ENCODE measurements at places on chromosomes 7 and 10. TPM values are rescaled to one million over a fixed set of nuclear protein-coding genes. Genes with fewer than 3 reads are reported as not detected.

- H3K27ac ChIP-seq = no peak overlapping the region
- no peak overlapping the region for H3K4me3 ChIP-seq
- no peaks in the 10 kb centered on the region for H3K27me3 ChIP-seq
- H3K36me3 ChIP-seq = no peaks in the 10 kb centered on the region
Measured at GRCh38 chr7:106947244-106947728, 82.2 kb downstream of the PIK3CG start.

- no peaks in the 10 kb centered on the region for H3K36me3 ChIP-seq
- no peak overlapping the region for H3K4me3 ChIP-seq
- H3K27ac ChIP-seq = no peak overlapping the region
Measured at GRCh38 chr10:17062009-17062408, 67.6 kb downstream of the CUBN start.

DNA sequence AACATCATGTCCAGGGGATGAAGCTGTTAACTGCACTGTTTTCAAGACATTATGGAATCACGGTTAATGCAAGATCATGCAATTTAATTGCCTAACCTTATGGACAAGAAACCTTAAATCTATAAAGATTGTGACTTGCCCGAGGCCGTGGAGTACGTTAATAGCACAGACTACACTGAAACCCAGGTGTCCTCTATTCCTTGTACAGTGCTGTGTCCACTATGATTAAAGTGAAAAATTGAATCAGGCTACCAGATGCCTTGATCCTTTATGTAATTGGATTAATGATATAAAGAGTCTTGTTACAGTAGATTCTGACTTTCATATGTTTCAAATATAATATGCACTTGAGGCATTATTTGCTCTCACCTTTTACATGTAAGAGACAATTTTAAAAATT, 33.9 kb upstream of the ETV1 start:
- no peaks in the 10 kb centered on the region for H3K27me3 ChIP-seq
- H3K4me3 ChIP-seq = no peak overlapping the region
- DNase-seq = no peak
- no peak overlapping the region for H3K27ac ChIP-seq
- no peaks in the 10 kb centered on the region for H3K36me3 ChIP-seq

GRCh38 chr7:112201411-112201810, 4.8 kb downstream of the DOCK4 start:
- H3K27ac ChIP-seq = no peak overlapping the region
- H3K4me1 ChIP-seq = no peaks in the 10 kb centered on the region
- no peaks in the 10 kb centered on the region for H3K27me3 ChIP-seq
- H3K4me3 ChIP-seq = no peak overlapping the region
- H3K36me3 ChIP-seq = no peaks in the 10 kb centered on the region

GRCh38 chr10:76916536-76916935, 721.1 kb downstream of the KCNMA1 start:
- no peak overlapping the region for H3K27ac ChIP-seq
- H3K4me1 ChIP-seq = no peaks in the 10 kb centered on the region
- no peaks in the 10 kb centered on the region for H3K27me3 ChIP-seq
- no peaks in the 10 kb centered on the region for H3K36me3 ChIP-seq
- no peak for DNase-seq
- no peak overlapping the region for H3K4me3 ChIP-seq

DNA sequence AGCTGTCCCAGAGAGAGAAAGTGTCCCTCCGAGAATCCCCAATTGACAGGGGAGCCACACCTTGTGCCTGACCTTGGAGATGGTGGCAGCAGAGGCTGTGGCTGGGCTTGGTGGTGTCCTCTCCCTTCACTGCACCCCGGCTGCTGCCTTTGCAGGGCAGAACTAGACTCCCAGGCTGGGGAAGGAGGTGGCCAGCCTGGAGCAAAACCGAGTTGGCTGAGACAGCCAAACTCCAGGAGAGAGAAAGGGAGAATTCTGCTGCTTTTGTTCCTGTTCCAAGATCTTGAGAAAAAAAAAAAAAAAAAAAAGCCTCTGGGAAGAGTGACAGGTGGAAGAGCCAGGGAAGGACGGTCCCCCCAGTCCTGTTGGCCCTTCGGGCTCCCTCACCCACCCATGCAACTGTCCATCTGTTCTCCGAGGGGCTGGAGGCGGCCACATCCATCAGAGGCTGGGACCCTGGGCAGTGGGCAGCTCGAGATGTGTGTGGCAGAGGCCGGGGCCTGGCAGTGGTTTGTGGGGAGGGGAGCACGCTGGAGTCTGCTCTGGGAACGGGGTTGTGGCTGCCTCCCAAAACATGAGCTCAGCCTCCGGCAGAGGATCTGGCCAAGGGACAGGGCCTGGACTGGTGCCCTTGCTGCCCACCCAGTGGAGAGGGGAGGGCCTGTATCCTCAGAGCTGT, 35.5 kb downstream of the CLIP2 start:
- no peaks in the 10 kb centered on the region for H3K27me3 ChIP-seq
- no peaks in the 10 kb centered on the region for H3K4me1 ChIP-seq
- DNase-seq = no peak
- H3K4me3 ChIP-seq = no peak overlapping the region
- no peak overlapping the region for H3K27ac ChIP-seq

DNA sequence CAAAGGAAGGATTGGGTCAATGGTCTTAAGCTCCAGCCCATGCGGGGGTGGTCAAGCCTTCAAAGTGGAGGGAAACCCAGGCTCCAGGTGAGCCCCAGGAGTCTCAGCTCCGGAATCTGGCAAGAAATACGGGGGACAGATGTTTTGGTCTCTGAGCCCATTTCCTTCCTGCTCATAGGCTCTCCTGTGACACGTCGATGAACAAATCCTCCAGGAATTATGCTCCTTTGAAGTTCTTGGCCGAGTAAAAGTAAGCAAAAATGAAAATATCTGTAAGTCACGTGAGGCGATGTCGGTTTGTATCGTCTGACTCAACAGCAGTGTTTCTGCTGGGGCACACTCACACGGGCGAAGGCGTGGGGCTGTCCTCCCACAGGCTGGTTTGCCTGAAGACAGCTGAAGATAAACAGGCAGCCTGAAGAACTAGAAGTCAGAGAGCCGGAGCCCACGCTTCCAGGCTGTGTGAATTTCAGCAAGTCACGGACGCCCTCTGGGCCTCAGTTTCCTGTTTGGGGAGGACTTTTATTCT, 52.6 kb upstream of the SMNDC1 start:
- no peaks in the 10 kb centered on the region for H3K36me3 ChIP-seq
- DNase-seq = no peak
- H3K27ac ChIP-seq = no peak overlapping the region
- no peak overlapping the region for H3K4me3 ChIP-seq
- peaks cover 18% of the 10 kb centered on the region for H3K4me1 ChIP-seq

- no peaks in the 10 kb centered on the region for H3K27me3 ChIP-seq
- H3K27ac ChIP-seq = no peak overlapping the region
- H3K36me3 ChIP-seq = no peaks in the 10 kb centered on the region
- DNase-seq = no peak
- H3K4me1 ChIP-seq = peaks cover 9% of the 10 kb centered on the region
Measured at GRCh38 chr7:151697942-151698341, 178.2 kb upstream of the RHEB start.

GRCh38 chr10:94571528-94571927, 25.9 kb downstream of the HELLS start:
- H3K4me1 ChIP-seq = no peaks in the 10 kb centered on the region
- H3K4me3 ChIP-seq = no peak overlapping the region
- no peak for DNase-seq
- no peak overlapping the region for H3K27ac ChIP-seq

OGDHL gene
- total RNA-seq = 2.0 TPM

DNA sequence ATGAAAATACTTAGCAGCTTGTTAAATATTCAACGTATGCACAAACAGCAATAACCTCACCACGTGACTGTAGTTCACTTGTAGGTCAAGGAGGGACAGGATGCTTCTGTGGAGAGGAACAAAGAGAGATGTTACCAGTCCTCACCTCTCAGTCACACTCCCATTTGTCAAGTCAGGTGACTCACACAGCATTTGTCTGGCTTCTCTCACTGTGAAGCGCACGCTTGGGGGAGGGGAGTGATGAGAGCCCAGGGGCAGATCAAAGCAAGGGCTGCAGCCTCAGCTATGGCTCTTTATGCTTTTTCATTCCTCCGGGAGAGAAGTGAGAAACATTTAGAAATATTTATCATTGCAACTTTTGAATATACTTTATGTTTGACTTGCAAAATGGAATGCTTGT, 2.9 kb upstream of the RBM20 start:
- H3K27me3 ChIP-seq = peaks cover 40% of the 10 kb centered on the region
- no peak overlapping the region for H3K4me3 ChIP-seq
- peak; percentile 22 for DNase-seq
- no peaks in the 10 kb centered on the region for H3K36me3 ChIP-seq
- H3K27ac ChIP-seq = no peak overlapping the region

DNA sequence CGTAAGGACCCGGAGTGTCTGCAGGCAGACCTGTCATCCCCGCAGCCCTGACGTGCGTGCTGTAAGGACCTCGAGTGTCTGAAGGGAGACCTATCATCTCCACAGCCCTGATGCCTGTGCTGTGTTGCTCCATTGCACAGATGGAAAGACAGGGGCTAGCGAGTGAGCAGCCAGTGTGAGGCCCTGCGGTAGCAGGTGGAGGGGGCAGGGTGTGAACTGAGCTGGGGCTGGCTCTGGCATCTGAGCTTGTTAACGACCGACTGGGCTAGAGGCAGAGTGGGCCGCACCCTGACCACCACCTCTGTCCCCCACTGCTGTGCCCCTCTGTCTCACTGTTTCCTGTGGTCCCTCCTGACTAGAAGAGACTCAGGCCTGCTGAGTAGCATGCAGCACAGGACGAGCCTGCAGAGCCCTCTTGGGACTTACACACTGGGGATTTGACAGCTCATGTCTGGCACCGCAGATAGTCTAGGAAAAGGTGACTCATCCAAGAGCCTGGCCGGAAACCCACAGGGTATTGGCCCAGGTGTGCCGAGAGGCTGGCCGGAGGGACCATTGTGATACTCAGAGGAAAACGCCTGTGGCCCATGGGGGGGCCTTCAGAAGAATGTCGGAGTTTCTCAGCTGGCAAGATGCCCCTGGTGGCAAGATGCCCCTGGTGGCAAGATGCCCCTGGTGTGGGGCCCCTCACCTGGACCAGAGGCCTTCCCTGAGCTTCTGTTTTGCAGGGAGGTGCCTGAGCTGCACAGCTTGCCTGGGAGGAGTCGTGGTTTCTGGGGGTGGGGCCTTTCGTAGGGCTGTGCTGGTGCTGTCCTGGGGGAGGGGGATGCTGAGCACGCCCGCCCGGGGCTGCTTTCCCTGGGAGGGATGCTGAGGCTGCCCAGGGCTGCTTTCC, 34.3 kb downstream of the INPP5A start:
- peaks cover 3% of the 10 kb centered on the region for H3K4me1 ChIP-seq
- H3K36me3 ChIP-seq = no peaks in the 10 kb centered on the region
- H3K4me3 ChIP-seq = no peak overlapping the region
- peak; percentile 90 for DNase-seq
- no peak overlapping the region for H3K27ac ChIP-seq

DNA sequence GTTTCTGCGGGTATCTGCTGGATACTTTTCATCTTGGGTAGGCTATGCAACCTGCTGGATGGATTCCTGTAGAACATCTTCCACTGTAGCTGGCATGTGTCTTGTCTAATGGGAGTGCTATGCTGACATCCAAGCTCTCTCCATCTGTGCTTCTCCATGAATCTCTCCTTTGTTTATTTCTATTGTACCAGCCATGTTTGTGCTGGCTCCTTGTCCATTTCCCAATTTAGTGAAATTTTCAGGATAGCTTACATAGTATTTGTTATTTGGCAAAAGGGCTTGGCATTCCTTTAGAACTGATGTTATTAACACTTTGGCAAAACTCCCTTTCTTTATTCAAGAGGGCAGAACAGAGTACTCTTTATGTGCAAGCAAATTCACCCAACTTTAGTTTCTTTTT, 198.0 kb downstream of the CSTF2T start:
- H3K27me3 ChIP-seq = no peaks in the 10 kb centered on the region
- H3K27ac ChIP-seq = no peak overlapping the region
- no peaks in the 10 kb centered on the region for H3K4me1 ChIP-seq
- DNase-seq = no peak
- H3K36me3 ChIP-seq = no peaks in the 10 kb centered on the region

DNA sequence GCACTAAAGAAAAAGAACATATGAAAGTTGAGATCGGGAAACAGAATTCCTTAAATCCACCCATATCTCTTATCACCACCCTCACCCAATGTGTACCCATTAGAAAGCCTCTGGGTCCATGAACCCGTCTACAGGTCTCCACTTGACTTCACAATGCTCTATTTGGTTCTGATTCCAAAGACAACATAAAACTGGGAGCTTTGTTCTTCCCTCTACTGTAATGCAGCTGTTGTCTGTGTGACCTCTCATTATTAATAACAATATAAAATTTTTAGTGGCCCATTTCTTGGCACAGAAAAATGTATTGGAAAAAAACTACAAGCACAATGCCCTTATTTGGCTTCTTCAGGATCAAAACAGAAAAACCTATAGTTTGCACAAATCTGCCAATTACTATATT, 30.0 kb downstream of the DOCK4 start:
- H3K27ac ChIP-seq = no peak overlapping the region
- no peak for DNase-seq
- H3K4me1 ChIP-seq = no peaks in the 10 kb centered on the region
- H3K36me3 ChIP-seq = no peaks in the 10 kb centered on the region
- H3K27me3 ChIP-seq = no peaks in the 10 kb centered on the region

STRIP2 gene
- 4.0 TPM for total RNA-seq

DNA sequence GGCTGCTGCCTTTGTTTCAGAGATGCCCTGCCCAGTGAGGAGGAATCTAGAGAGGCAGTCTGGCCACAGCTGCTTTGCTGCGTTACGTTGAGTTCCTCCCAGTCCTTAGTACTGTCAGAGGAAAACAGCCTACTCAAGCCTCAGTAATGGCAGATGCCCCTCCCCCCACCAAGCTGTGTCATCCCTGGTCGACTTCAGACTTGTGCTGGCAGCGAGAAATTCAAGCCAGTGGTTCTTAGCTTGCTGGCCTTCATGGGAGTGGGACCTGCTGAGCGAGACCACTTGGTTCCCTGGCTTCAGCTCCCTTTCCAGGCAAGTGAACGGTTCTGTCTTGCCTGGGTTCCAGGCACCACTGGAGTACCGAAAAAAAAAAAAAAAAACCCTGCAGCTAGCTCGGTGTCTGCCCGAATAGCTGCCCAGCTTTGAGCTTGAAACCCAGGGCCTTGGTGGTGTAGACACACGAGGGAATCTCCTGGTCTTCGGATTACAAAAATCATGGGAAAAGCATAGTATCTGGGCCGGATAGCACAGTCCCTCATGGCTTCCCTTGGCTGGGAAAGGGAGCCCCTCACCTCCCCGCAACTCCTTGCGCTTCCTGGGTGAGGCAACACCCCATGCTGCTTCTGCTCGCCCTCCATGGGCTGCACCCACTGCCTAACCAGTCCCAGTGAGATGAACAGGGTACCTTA, 9.1 kb downstream of the SDHAF3 start:
- H3K4me1 ChIP-seq = no peaks in the 10 kb centered on the region
- H3K27ac ChIP-seq = no peak overlapping the region
- H3K36me3 ChIP-seq = no peaks in the 10 kb centered on the region
- no peaks in the 10 kb centered on the region for H3K27me3 ChIP-seq
- DNase-seq = no peak
- H3K4me3 ChIP-seq = no peak overlapping the region
